Bronchial epithelial cell (primary cell): ENCODE measurements at places on chromosomes 12 and 14.

GRCh38 chr12:55682087-55682796 lies 25.5 kb downstream of the ITGA7 start:
- no peak for DNase-seq

- no peak for DNase-seq
These were observed 242.7 kb upstream of the SFSWAP start for GRCh38 chr12:131468206-131468605.

DNA sequence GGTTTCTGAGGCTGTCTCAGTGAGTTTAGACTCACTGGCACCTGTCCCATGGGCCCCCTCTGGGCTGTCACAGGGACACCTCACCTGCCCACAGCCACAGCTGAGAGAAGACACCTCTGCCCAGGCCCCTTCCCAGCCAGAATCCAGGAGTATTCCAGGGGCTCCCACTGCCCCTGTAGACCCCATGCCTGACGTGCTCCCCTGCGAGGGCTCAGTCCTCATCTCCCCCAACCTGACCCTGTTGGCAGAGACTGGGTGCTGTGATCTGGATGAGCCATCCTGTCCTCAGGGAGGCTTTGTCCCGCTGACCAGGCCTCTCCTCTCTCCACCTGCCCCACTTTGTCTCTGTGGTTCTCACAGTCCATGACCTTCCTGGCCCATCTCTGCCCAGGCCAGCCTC lies 89.4 kb downstream of the DHRS2 start:
- DNase-seq: no peak

- DNase-seq: peak; percentile 91
These were observed 20.5 kb downstream of the TTC7B start for GRCh38 chr14:90795744-90796143.

- no peak for DNase-seq
These were observed 18.5 kb upstream of the CD9 start for GRCh38 chr12:6181583-6182278.

DNA sequence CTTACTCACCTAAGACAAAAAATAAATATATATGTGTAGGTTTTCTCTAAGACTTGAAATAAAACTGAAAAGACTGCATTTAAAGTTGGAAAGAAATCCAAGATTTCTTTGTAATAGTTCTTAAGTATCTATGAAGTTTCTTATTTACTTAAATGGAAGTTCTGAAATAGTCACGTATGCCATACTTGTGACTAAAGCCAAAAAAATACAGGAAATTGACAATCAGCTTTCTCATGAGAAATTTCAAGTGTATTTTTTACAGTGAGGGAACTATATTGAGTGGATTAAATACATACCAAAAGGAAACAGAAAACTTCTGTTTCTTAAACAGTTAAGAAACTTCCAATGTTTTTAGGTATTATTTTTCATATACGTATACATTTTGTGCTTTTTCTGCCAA lies 188.1 kb downstream of the DPY19L2 start:
- peak; percentile 17 for DNase-seq

- no peak for DNase-seq
These were observed 78.8 kb downstream of the KCNMB4 start for GRCh38 chr12:70444903-70445302.

- DNase-seq: no peak
These were observed 1.1 kb upstream of the BMP4 start for GRCh38 chr14:53957739-53958138.

GRCh38 chr12:130932061-130932930 lies 21.4 kb upstream of the ADGRD1 start:
- DNase-seq: no peak

DNA sequence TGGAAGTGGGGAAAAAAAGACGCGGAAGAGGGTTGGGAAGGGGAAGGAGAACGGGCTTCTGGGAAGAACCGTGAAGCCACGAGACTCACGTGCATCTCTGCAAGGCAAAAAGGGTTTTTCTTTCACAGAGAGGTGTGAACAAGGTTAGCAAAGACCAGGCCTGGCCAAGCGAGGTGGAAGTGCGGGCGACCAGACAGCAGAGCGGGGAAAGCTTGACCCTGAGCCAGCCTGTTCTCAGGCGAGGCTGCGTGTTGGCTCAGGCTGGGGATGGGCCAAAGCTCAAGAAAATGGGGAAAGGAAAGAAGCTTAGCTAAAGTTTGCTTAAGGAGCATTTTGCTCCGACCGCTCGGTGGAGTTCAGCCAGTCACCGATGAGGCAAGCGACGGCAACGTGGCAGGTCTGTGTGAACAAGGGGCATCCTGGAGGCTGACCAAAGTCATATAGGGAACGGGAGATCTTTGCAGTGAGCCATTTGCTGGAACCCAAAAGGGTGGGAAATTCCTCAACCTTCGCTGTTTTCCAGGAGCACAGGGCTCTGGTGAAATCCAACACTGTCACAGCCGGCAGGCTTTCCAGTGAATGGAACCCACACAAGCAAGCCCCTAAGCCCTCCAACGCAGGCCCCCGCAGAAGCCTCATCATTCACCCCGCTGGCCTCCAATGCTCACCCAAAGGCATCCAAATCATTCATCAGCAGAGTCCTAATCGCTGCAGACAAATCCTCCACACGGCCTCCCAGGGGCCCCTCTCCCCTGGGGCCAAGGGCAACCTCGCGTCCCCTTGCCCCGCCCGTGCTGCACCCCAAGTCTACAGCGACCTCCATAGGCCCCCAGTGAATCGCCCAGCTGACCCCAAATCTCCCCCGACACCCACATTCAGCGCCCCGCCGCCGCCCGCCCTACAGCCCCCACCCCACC lies 754 bp downstream of the ZNF605 start:
- peak; percentile 57 for DNase-seq

GRCh38 chr12:130764475-130765185 lies 48.5 kb upstream of the RIMBP2 start:
- peak; percentile 25 for DNase-seq
